ENCODE measurements at places on chromosomes 7 and 10.

- no peak for DNase-seq
These were observed 1.7 kb downstream of the LRRN3 start for GRCh38 chr7:111092406-111093236.

- DNase-seq = no peak
These were observed 1.1 kb downstream of the PALS2 start for GRCh38 chr7:24574386-24574785.

GRCh38 chr7:128210590-128211570 is 30.2 kb upstream of the LEP start:
- no peak for DNase-seq

- DNase-seq = no peak
These were observed 669.4 kb downstream of the PARD3 start for GRCh38 chr10:34145715-34146114.

GRCh38 chr7:113247198-113247597 is 128.8 kb upstream of the SMIM30 start:
- no peak for DNase-seq

DNA sequence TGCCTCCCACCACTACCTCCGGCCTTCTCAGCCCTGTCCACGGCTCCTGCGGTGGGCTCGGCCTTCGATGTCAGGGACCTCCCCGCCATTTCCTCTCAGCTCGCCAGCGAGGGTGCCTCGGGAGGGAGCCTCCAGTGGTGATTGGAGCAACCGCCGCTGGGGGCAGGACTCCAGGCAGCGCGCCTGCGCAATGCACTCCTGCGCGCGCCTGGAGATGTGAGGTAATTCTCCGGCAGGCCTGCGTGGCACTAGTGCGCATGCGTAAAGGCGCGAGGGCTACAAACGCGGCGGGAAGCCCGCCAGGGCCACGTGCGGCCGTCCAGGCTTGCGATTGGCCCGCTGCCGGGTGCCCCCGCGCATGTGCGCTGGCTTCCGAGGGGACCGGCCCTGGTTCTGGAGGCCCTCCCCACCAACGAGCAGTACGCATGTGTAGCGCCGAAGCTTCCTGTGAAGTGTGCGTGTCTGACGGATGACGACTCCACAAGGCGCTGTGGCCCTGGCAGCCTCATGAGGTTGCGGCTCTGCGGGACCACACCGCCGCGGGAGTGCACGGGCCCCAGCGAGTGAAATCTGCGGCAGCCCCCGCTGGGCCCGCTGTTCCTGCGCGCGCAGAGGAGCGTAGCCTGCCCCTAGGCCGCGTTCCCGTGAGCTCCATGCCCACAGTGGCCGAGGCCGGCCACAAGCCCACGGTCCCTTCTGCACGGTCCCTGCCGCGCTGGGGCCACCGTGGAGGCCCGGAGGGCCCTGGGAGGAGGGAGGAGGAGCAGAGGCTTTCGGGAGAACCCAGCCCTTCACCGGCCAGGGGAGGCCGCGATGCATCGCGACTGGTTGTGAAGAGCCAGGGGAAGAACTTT is at the start of gene SYCE1:
Gene SYCE1 (minus strand): TSS at position 143 of the 854 bp plus-strand sequence. CDS start 54 bp downstream, at position 89.
- DNase-seq = peak; percentile 8

GRCh38 chr10:21516242-21517131 is 9.0 kb downstream of the SKIDA1 start:
- DNase-seq = no peak
